Activated CD8-positive, alpha-beta memory T cell treated with anti-CD3 and anti-CD28 coated beads for 4 hours (primary cell): ENCODE measurements at places on chromosomes 4 and X.

DNA sequence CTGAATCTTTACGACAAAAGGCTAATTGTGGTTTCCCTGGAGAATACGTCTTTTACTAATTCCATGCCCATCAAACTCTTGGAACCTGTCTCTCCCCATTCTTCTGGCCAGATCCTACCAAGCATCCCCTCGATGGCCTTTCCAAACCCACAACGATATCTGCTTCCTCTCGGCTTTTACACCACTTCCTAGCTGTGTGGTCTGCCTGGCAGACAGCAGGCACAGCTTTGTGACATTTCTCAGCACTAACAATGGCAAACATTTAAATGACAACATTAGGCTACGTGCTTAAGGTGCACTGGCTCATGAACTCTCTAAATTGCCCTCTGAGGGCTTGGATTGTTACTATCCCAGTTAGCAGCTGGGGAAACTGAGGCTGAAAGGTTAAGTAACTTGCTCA, 141.0 kb downstream of the NSUN7 start:
- no peak for DNase-seq

DNA sequence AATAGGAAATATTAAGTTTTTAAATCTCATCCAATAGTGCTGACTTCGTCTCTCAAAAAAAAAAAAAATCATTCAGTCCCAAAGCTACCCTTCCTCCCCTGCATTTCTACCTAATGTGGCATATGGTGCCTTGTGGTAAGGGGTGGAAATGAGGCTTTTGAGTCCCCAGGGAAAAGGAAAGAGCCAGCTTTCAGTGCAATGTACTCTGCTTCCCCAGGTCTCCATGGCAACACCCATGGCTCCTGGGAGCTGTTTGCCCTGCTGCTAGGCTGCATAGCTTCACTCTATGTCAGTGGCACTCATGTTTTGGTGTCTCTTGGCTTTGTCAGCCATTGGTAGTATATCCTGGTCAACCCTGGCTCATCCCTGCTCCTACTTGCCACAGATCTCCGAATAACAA, 175.9 kb downstream of the SLC39A8 start:
- DNase-seq: no peak

GRCh38 chr4:113809311-113809710, 47.8 kb upstream of the CAMK2D start:
- no peak for DNase-seq

- DNase-seq: no peak
These were observed 42.6 kb downstream of the CHRNA9 start for GRCh38 chr4:40377512-40378365.

DNA sequence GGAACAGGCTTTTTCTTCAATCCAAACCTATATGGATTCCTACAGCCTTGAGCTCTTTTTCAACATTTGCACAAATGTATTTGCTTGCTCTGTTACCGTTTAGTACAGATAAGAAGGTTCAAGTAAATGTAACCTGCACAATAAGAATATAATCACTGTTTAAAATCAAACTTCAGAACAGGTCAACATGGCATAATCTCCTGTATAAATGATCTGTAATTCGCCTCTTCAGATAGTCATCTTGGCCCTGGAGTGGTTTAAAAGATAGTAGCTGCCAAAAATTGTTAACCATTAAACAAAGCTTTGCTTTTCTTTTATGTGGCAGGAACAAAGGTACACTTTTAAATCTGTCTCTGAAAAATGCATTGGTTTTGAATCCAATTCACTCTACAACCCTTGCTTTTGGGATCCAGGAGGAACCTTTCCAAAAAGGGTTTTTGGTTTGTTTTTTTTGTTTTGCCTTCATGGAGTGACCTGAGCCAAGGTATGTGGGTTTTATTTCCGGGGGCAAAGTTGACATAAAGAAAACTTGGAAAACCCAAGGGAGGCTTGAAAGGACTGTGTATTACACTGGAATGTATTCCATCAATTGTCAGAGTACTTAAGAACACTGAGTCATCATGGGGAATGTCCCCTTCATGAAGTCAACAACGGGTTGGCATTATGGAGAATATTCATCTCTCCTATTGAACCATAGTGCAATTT, 210.4 kb upstream of the HCCS start:
- no peak for DNase-seq
